ENCODE measurements at places on chromosomes 12 and 14.

GRCh38 chr14:83021323-83021722 is 1487.7 kb upstream of the SEL1L start:
- DNase-seq = no peak

GRCh38 chr14:106051796-106052195 is 525.4 kb downstream of the TMEM121 start:
- no peak for DNase-seq

DNA sequence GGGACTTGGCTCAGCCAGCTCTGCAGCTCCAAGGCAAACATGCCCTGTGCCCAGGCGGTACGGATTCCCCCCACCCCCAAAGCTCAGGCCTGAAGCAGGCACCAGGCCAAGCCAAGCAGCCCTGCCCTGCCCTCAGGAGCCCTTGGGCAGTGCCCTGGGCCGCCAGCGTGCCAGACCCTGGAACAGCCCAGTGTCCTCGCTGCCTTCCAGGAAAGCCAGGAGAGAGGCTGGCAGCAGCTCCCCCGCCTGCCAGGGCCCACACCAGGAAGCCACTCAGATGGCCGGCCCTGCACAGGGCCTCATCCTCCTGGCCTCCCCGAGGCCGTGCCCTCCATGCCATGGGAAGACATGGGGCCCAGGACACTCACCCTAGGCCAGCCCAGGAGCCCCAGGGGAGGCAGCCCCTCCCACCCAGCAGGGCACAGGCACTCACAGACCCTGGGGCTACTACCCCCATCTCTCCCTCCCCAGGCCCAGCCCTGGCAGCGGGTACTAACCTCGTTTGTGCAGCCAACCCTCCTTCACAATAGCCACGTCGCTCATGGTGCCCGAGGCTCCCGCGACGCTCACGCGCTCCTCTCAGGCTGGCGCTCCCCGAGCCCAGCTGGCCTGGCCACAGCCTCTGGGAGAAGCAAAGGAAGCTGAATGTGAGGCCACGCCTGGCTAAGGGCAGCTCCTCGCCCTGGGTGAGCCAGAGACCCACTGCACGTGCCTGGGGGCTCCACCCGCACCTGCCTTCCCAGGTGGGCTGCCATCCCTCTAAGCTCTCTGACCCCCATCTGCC is 3.3 kb downstream of the AKT1 start:
- no peak for DNase-seq

GRCh38 chr14:39265033-39265432 is 31.3 kb downstream of the MIA2 start:
- DNase-seq = no peak

GRCh38 chr14:52868911-52869618 is 77.7 kb upstream of the GNPNAT1 start:
- no peak for DNase-seq

GRCh38 chr14:92677087-92677668 is 71.2 kb downstream of the LGMN start:
- no peak for DNase-seq

DNA sequence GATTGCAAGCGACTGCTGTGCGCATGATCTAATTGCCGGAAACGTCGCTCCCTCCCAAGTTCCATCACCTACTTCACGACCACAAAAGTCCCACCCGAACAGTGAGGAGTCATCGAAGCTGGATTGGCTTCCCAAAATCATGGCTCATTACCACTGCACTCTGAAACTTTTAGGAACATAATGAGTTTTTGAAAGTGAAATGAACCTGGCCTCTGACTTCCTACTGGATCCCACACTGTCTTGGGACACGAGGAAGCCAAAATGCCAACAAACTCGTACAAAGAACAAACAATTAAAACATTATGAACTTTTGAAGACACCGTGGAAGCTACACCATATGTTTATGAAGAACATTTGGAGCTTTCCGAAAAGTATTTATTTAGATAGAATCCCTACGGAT is 334.8 kb upstream of the TMPO start:
- no peak for DNase-seq

GRCh38 chr12:117441751-117442150 is 80.3 kb upstream of the NOS1 start:
- no peak for DNase-seq

- no peak for DNase-seq
Observed at GRCh38 chr12:52151837-52152783, 39.7 kb downstream of the KRT80 start.

DNA sequence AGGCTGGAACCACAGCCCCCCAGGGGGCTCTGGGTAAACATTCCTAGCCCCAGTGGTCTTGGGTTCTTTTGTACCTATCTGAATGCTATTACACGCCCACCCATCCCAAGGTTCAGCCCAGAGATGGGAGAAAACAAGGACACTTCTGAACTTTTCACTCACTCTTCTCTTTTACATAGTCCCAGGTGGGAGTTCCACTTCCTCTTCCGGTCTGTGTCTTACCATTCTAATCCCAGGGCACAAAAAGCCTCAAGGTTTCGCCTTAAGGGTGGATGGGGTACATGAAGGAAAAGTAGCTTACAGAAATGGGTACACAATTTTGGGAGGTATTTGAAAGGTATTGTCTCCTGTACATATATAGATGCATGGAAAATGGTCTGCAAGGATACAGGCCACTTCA is 79.0 kb downstream of the TMEM30B start:
- no peak for DNase-seq

- DNase-seq = no peak
Observed at GRCh38 chr12:63937378-63938316, 93.1 kb downstream of the SRGAP1 start.

- DNase-seq = no peak
Observed at GRCh38 chr14:74824997-74825396, 50.9 kb downstream of the PROX2 start.

- DNase-seq = no peak
Observed at GRCh38 chr12:119659289-119659897, 8.5 kb upstream of the PRKAB1 start.

- no peak for DNase-seq
Observed at GRCh38 chr14:62462988-62463387, 582.3 kb downstream of the KCNH5 start.

DNA sequence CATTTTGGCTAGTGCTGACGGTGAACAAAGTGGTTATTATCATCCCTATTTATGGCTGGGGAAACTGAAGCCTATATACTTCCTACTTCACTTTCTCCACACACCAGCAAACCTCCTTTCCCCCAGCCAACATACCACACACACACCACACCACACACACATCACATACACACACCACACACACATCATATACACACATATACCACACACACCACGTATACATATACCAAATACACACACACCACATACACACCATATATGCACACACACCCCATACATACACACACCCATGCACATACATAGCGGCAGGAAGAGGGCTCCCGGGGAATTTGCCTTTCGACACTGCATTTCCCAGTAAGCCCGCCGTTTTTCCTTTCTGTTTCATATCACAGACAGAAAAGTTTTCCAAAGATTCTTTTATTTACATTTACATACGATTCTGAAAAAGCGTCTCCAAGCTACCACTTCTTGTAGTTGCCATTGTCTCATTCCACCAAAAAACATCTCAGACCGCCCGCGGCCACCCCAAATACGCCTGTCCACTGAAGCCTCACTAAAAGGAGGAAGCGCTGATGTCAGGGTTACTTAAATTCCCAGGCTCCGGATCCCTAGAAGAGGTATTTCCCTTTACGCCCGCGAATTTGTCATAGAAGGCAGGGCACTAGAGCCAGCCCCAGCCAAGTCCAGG is 823 bp upstream of the RAB5B start:
- DNase-seq = no peak

DNA sequence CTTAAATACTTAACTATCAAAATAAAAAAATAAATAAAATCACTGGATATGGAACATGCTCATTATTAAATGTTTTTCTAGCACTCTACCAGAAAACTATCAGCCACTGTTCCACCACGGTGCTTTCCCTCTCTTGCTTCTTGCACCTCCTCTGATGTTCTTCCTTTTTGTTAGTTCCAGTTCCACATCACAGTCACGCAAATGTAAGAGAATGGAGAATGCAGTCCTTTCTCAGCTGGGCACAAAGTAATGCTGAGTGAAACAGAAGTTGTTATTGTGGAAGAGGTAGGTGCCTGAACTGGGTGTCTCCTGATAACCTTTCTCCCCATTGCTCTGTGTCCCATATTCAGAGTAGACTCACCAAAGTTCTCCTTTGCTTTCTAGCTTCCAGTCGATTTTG is 1116.9 kb upstream of the TMEM132C start:
- DNase-seq = no peak

DNA sequence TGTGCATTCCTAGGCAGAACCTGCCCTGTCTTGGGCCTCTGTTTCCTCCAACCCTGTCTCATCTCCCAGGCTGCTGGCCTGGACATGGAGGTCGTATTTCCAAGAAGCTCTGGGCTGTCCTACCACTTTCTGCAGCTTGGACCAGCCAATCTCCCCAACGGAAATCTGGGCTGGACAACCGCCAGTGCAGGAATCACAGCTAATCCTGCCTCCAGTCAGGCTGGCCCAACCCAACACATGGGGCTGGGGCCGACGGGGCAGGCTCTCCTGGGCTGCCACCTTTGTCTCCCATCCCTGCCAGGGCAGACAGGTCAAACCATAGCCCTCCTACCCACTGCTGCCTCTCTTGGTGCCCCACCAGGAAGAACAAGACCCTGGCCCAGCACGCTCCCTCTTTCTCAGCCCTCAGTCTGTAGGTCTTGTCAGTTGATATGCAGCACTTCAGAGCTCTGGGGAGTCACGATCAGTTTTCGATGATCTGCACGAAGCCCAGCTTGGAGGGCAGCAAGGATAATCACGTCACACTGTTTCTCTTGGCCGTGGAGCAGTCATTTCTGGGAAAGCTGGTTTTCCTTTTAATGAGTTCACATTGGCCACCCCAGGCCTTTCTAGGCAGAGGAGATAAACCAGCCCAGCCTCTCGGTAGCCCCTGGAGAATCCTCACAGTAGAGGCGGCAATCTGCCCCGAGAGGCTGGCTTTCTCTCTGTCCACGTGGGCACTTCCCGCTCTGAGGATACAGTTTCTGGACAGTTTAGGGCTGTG is 195.2 kb upstream of the PRMT8 start:
- no peak for DNase-seq

GRCh38 chr12:94037444-94037843 is 110.9 kb upstream of the PLXNC1 start:
- no peak for DNase-seq

- peak; percentile 41 for DNase-seq
Observed at GRCh38 chr14:93892923-93893558, 34.1 kb upstream of the FAM181A start.

GRCh38 chr12:24039113-24039525 is 89.6 kb upstream of the SOX5 start:
- no peak for DNase-seq

DNA sequence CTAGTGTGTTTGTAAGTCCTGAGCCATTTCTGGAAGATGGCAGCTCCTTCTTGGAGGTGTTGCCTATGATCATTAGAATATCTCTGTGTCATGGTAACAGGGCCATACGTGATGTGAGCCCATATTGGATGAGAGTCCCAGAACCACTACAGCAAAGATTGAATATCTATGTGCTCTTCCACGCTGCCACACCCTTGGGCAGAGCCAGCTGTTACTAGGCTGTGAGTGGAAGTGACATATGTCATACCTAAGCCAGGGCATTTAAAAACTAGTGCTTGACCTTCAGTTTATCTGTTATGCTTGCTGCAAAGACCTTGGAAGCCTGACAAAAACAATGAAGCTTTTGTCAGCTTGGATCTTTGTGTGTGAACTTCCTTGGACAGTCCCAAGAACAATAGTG is 495.1 kb upstream of the CCDC196 start:
- DNase-seq = no peak

- peak; percentile 15 for DNase-seq
Observed at GRCh38 chr14:25150934-25151790, 101.2 kb upstream of the STXBP6 start.

GRCh38 chr12:93116632-93117031 is 187.5 kb upstream of the EEA1 start:
- no peak for DNase-seq

- DNase-seq = no peak
Observed at GRCh38 chr12:45768194-45768593, 38.7 kb downstream of the ARID2 start.

DNA sequence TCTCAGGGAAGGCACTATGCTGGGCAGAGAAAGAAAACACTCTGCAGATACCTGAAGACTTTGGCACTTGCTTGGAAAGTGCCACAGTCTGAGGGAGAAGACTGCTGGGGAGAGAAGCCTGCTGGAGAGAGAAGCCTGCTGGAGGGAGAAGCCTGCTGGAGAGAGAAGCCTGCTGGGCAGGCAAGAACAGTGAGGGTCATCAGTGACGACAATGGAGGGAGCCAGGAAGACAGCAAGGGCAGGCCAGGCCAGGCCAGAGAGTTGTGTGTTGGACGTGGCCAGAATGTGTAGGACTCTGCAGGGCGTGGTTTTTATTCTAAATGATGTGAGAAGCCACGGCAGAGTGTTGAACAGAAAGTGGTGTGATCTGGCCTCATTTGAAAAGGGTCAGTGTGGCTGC is 185.3 kb upstream of the ABCD2 start:
- DNase-seq = no peak

GRCh38 chr12:89901906-89902642 is 193.4 kb upstream of the ATP2B1 start:
- DNase-seq = no peak

DNA sequence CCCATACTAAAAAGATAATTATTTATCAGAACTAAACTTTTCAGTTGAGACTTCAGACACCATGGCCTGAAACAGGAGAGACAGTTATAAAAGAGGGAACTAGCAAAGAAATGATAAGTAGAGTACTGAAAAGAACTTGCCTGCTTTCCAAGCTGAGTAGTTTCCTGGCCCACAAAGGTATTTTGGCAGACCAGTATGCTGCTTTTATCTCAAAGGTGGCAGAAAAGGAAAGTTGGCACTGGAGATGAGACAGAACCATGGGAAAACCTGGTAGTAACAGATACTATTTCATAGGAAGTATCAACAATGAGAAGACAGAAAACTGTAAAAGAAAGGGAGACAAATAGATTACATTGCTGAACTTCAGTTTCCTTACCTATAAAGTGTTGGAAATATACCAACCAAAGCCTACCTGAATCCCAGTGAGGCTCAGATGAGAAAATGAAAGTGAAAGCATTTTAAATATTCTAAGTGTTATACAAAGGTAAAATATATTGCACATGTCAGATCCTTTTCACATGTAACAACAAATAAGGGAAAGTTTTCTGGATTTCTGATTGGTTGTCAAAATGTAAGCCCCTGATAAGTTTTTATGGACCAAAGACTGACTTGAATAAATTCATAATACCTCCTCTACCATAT is 155.3 kb upstream of the FSCB start:
- DNase-seq = no peak

DNA sequence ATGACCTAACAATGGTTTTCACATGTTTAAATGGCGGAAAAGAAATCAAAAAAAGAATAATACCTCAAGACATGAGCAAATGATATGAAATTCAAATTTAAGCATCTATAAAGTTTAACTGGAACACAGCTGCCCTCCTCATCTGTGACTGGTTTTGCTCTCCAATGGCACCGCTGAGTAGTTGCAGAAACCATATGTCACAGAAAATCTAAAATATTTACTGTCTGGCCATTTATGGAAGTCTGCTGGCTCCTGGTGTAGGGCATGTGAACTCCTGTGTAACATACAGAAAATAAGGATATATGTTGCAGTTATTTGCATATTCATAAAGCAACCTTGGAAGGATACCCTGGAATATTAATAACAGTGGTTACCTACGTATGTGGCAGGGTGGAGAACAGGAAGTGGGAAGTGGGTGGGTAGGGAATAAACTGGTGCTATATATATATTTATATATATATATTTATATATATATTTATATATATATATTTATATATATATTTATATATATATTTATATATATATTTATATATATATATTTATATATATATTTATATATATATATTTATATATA is 48.4 kb downstream of the LTBP2 start:
- no peak for DNase-seq

GRCh38 chr14:60760209-60760608 is 25.6 kb downstream of the MNAT1 start:
- DNase-seq = no peak

GRCh38 chr14:91306547-91306946 is 62.0 kb upstream of the GPR68 start:
- no peak for DNase-seq
